Activated CD4-positive, alpha-beta T cell treated with anti-CD3 and anti-CD28 coated beads, Interleukin-2, amount 50 U/mL, for 1 hour (primary cell): ENCODE measurements at places on chromosomes 12 and 14.
A peak's percentile ranks its signal among the peaks of the same experiment; 100 is the strongest.

DNA sequence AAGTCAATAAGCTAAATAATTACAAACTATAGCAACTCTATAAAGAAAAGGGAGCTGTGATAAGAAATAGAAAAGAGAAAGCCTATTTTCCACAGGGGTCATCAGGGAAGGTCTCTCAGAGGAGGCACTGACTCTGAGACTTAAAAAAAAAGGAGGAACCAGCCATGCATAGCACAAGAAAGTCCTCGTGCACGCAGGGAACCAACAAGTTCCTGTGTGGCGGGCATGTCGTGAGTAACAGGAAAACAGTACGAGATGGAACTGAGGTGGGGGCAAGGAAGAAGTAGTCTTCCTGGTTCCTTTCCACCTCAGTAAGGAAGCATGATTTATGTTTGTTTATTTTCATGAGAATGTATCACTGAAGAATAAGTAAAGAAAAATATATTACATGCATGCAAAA is 367.0 kb upstream of the TMEM132C start:
- DNase-seq, result no peak

DNA sequence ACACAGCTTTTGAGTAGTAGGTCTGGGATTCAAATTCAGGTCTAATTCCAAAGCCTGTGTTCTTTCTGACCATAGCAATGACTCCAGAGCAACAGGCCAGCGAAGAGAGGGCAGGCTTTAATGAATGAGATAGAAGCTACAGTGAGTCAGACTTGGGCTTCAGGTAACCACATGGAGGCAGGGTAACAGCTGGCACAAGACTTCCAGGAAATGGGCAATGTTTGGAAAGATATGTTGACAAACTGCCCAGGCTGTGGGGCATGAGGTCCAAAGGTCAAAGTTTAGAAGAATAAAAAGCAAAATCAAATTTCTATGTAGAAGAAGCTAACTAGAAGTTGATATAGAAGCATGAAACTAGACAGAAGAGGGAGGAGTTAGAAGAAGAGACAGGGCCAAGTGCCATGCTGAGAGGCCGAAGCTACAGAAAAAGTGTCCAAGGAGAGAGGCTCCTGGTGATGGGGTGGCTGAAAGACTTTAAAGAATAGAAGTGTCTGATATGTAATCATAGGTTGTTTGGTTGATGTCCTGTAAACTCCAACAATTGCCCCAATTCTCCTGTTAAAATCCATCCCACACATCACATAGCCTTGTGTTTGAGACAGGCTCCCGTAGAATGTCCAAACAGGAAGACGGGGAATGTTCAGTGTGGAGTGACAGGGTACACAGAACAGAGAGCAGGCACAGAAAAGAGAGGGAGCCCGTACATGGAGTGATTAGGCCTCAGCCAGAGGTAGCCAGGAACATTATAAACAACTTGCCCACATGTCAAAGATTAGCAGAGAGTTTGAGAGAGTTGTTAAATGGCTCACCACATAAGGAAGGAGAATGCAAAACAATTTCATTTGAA is 384.7 kb downstream of the CCDC91 start:
- DNase-seq, result no peak

DNA sequence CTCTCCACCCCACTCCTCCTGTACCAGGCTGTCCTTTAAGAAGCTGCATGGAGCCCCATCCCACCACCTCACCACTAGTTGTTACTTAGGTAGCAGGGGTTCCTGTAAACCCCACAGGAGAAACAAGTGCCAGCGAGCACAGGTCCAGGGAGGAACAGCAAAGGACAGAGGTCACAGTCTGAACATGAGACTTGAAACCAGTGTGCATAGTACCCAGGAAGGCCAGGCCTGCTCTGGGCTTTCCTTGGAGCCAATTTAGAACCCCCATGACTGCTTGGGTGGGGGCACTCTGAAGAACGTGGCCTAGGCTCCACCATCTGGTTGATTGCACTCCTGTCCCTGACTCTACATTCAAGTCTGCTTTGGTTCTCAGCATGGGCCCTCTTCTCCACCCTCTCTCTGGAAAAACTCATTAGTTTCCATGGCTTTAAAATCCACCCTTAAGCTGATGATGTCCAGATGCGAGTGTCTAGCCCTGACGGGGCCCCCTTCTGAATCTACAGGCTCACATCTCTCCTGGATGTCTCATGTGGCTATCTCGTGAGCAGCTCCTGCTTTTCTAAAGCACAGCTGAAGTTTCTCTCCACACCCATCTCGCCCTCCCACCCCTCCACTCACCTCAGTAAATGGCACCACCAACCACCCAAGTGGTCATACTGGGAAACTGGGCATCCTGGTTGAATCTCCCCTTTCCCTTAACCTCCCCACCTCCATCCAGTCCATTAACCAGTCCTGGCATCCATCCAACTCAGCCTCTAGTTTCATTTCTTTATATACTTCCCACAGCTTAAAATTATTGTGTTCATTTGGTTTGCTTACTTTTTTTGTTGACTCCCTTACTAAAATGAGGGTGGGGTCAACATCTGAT is 8.4 kb downstream of the KRT3 start:
- no peak for DNase-seq

- no peak for DNase-seq
These were observed 105.5 kb downstream of the BCL11B start for GRCh38 chr14:99166506-99166905.

- DNase-seq, result no peak
These were observed 90.2 kb upstream of the TMTC2 start for GRCh38 chr12:82596483-82596882.

- peak; percentile 41 for DNase-seq
These were observed at the start of gene SCN8A for GRCh38 chr12:51591016-51591901. TSS of gene SCN8A (plus strand) at chr12:51591233. CDS start at chr12:51662818, 71,585 bp downstream.

- DNase-seq, result no peak
These were observed 245.8 kb downstream of the FBXL14 start for GRCh38 chr12:1348606-1349005.

GRCh38 chr14:69484444-69485314 is at the start of gene PLEKHD1:
TSS of gene PLEKHD1 (plus strand) at chr14:69484728. CDS start at chr14:69484966, 238 bp downstream.
- no peak for DNase-seq

GRCh38 chr14:76867516-76868453 is 41.6 kb downstream of the LRRC74A start:
- DNase-seq, result peak; percentile 38

- DNase-seq, result no peak
These were observed 57.0 kb upstream of the NPFF start for GRCh38 chr12:53564278-53564677.

DNA sequence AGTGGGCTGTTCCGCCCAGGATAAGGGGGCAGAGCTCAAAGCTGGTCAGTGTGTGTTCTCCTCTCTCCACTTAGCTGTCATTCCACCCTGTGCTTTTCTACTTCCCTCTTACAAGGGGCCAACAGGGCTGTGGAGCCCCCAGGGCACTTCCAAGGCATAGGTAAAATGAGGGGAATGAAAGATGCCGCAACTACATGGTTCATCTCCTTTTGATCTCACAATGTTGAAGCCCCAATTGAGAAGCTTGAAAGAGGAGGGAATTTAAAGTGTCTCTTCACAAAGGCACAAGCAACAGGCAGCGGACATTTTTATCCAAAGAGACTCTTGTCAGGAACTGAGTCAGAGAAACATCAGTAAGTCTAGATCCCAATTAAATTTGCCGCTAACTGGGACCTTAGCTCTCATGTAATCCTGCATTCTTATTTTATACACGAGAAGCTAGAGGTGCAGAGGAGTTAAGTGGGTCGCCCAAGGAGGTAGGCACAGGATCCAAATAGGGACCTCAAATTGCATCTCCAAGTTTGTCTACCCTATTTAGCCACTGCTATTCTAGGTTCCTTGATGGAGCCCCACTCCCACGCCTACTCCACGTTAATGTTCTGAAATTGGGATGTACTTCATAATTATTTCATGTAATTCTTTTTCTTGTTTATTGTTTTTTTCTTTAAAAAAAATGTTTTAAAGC is 20.1 kb downstream of the TRIM9 start:
- DNase-seq, result no peak
